ENCODE measurements at places on chromosomes 2 and 18.

DNA sequence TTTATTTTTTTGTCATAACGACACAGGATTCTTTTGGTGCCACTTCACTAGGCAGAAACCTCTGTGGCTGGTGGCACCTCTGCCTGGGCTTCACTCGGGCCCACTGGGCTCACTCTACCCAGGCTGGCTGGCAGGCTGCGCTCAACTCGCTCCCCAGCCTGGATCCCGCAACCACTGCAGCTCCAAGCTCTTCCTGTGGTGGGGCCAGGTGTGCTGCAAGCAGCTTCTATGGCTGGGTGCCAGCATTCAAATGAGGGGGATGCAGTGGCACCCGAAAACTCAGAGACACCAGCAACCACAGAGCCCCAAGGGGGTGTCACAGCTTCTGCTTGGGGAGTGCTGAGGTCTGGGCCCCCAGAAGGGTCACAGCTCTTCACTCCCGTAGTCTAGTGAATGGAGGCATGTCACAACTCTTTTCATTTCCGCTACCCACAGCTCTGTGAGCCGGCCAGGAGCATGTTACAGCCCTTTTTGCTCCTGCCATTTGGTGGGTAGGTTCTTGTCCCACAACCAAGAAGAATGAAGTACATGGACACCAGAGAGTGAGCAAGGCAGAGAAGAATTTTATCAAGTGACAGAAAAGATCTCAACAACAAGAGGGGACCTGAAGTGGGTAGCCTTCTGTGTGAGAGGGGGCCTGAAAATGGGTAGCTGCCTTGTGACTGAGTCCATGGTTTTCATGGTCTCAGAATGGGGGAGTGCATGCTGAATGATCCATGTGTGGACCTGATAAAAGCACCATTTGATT, 170.1 kb downstream of the UBR3 start:
- DNase-seq = no peak

DNA sequence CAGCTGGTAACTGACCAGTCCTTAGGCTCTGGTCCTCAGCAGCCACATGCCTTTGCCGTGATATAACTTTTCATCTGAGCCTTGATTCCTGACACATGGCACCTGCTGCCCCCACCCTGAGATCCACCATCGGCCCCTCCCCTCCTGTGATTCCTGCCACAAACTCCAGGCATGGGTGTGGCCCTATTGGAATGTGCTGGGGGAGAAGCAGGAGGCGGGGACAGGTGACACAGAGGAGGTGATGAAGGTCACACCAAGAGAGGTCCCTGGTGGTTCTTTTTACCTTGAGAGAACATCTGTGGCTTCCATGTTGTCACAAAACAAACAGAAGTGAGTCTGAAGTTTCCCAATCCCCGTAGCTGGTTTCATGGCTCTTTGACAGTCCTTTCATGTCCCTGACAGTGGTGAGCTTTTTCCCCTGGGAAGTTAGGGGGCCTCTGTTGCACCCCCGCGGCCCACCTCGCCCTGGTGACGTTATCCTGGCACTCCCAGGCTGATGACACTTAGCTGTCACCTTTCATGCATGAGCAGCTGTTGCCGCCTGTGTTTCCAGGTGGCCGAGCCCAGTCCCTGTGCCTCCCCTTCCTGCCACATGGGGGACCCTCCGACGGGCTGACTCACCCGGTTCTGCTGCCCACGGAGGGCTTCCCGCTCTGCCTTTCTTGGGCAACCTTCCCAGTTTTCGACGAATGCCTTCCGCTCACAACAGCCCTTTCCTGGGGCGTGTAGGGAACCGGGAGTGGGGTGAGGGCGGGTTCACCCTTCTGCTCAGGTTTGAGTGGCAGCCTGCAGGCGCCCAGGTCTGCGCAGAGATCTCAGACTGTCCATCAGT, 66.3 kb upstream of the GLI2 start:
- peak; percentile 38 for DNase-seq

DNA sequence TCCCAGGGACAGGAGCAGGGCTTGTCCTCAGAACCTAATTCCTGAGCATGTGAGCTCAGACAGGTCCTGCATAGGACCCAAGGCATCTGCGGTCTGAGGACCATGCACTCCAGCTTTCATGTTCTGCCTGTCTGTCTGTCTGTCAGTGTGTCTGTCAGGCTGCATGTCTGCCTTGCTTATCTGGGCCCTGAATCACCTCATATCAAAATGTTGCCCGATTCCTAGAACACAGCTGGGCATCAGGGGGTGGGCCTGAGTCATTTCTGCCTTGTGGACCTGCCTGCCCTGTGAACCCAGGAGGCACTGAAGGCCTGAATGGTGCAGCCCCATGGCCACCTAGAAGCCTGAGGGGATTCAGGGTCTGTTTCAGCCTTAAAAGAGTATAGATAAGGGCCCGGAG, 22.1 kb downstream of the INHBB start:
- no peak for DNase-seq

DNA sequence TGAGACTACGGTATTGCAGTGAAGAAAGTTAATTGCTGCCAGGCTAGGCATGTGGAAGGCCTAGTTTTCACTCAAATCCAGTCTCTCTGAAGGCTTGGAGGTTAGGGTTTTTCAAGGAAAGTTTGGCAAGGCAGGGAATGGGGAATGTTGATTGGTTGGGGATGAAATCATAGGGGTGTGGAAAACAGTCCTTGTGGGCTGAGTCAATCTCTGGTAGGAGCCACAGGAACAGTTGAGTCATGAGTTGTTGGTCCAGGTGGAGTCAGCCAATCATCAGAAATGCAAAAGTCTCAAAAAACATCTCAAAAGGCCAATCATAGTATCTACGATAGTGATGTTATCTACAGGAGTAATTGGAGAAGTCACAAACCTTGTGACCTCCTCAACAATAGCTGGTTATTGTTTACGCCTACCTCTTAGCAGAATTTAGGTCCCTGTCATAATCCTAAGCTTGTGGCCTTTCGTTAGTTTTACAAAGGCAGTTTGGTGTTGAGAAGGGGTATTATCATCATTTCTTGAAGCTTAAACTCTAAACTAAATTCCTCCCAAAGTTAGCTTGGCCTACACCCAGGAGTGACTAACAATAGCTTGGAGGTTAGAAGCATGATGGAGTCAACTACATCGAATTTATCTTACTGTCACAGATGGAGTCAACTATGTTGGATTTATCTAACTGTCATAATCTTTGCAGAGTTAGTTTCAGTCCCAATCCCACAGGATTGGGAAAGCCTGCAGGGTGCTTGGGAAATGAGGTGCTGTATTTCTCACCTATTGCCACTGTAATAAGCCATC, 33.7 kb upstream of the APCDD1 start:
- peak; percentile 71 for DNase-seq

- no peak for DNase-seq
These were observed 70.2 kb upstream of the RALBP1 start for GRCh38 chr18:9405130-9405529.

DNA sequence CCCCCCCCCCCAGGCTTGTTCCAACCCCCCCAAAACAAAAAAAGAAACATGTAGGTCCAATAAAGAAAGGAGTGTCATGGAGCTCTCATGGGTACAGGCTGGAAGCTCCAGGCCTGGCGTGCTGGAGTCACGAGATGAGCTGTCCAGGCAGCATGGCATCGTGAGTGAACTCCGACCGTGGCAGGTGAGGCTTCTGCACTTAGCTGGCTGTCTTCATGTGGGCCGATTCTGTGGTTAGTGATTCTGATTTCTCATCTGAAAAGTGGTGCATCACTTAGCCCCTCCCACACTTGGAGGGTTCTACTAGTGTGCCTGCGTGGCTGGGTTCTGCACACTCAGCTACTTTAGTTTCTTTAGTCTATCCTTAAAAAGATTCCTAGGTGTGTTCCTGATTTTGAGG, 126.4 kb upstream of the MGAT5 start:
- DNase-seq = no peak

GRCh38 chr2:84223191-84223590, 235.9 kb downstream of the SUCLG1 start:
- DNase-seq = peak; percentile 11

GRCh38 chr2:47196046-47196445, 40.9 kb upstream of the STPG4 start:
- DNase-seq = no peak

GRCh38 chr18:35186291-35187034, 54.4 kb upstream of the ZNF397 start:
- DNase-seq = no peak

DNA sequence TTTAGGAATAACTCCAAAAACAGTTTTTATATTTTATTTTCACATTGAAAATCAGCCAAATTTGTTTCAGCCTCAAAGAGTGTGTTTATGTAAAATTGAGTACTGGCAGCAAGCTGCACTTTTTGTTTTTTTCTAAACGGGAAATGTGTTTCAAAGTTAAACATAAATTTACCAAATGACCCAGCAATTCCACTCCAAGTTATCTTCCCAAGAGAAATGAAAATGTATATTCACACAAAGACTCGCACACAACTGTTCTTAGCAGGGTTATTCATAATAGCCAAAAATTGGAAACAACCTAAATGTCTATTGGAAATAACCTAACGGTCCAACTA, 9.3 kb downstream of the ALPK2 start:
- no peak for DNase-seq

DNA sequence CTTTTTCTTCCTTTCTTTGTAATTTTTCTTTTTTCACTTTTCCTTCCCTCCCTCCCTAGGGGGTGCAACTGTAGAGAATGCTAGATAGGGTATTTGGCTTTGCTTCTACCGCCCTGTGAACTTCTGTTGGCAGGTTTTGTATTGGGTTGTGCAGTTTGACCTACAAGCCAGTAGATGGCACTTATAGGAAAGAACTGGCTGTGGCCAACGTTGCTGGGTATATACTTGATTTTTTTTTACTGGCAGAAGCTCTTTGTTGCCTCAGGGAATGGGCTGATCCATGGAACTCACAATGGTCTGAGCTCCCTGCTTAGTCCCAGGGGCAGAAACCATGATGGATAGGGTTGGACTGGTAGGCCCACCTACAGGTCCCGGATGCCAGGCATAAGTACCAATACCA, 1019.5 kb upstream of the LRRTM1 start:
- peak; percentile 10 for DNase-seq

GRCh38 chr2:113160962-113161361, 12.8 kb upstream of the PSD4 start:
- DNase-seq = no peak

GRCh38 chr2:240638512-240639160, 13.4 kb downstream of the GPR35 start:
- peak; percentile 5 for DNase-seq

DNA sequence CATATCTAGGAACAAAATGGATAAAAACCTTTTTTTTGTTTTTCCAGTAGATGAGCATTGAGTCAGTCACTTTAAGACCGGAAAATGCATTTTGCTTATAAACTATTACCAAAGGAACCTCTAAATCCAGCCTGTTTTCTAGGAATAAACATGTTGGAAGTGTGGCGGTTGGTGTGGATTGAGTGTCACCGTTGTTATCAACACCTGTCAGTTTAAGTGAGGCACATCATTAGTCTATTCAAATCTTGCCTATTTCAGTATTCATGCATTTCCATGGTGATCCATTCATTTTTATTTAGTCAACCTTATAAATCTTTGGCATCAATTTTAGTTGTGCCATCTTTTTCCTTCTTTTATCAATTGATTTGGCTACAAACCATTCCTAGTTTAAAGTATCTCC, 3.3 kb downstream of the KLHL29 start:
- DNase-seq = no peak

DNA sequence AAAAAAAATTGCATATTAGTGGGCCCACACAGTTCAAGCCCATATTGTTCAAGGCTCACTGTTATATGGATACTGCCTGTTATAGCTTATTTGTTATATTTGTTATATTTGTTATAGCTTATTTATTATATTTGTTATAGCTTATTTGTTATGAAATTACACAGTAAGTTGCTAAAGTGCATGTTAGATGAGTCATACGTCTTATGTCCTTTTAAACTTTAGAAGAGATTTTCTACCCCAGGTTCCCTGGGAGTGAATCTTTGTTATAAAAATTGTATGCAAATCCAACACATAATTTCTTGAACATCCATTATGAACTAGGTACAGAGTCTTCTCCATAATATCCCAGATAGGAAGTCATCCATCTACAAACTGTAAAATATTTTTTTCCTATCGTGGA, 22.1 kb downstream of the HTR2B start:
- no peak for DNase-seq

All from cardiac muscle cell (in vitro differentiated cells and primary cell).